ENCODE measurements at places on chromosomes 12 and 14.

DNA sequence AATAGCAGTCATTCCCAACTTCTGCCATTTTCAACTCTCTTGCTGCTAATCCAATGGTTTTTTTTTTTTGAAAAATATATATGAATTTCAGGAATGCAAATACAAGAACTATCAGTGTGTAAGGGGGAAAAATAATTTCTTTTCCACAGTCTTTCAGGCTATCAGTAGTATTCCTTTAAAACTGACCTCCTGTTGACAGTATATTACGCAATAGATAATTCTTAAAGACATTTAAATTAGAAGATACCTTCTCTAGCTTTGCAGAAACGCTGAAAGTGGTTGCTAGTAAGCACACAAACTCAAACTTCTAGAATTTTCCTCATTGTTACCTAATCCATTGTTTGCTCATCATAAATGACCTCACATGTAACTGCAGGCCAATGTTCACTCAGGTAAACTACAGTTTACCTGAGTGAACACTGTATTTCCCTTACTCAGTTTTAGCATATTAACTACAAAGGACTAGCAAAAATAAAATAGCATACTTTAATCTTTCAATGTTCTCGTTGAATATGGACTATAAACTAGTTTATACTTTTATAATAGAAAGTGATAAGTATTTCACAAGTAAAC, at the start of gene C12orf50:
Gene C12orf50 (minus strand): TSS at position 309 of the 573 bp plus-strand sequence. CDS start 2,439 bp downstream, outside the sequence.
- DNase-seq: no peak

DNA sequence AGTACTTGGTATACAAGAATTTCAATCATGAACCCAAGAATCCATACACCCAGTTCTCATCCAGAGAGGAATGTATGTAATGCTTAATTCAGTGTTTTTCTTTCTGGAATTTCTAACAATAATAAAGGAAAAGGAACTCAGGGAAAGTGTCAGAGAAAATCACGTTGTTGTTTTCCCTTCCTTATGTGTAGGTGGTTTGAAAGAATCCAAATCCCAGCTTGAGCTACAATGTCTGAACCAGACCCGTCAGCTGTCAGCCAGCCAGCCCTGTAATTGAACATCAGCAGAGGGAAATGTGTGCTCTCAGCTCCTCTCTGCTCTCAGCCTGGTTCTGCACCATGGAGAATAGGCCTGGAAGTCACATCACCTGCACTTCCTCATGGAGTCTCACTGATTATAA, 126.5 kb downstream of the TMEM30B start:
- no peak for DNase-seq

GRCh38 chr14:54577494-54577893, 10.6 kb downstream of the SAMD4A start:
- DNase-seq: no peak

- no peak for DNase-seq
Observed at GRCh38 chr12:71585218-71585617, 78.4 kb downstream of the ZFC3H1 start.

GRCh38 chr12:124545508-124546418, 21.6 kb downstream of the NCOR2 start:
- DNase-seq: no peak

- no peak for DNase-seq
Observed at GRCh38 chr12:124509676-124510300, 57.6 kb downstream of the NCOR2 start.

- no peak for DNase-seq
Observed at GRCh38 chr12:94286583-94287244, 138.3 kb downstream of the PLXNC1 start.

- DNase-seq: no peak
Observed at GRCh38 chr14:52563120-52563519, 10.5 kb downstream of the GPR137C start.

GRCh38 chr12:68557011-68557730, 53.5 kb upstream of the RAP1B start:
- DNase-seq: no peak

- DNase-seq: no peak
Observed at GRCh38 chr14:68644101-68644500, 148.8 kb downstream of the ZFP36L1 start.

DNA sequence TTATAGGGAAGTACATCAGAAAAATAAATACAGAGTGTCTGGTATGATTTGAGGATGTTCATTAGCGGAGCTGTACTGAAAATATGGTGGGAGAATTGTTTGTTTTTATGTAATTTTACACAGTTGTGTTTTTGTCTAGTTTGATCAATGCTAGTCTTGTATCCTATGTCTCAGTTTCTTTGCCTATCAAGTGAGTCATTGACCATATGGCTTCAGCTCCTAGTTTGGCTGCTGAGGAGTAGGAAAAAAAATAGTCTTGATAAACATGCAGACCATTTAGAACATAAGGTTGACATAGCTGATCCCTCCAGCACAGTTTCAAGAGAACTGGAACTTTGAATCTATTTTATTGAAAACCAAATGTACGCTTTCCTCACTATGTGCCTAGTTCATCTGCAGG, 1292.1 kb upstream of the FLRT2 start:
- peak; percentile 93 for DNase-seq

DNA sequence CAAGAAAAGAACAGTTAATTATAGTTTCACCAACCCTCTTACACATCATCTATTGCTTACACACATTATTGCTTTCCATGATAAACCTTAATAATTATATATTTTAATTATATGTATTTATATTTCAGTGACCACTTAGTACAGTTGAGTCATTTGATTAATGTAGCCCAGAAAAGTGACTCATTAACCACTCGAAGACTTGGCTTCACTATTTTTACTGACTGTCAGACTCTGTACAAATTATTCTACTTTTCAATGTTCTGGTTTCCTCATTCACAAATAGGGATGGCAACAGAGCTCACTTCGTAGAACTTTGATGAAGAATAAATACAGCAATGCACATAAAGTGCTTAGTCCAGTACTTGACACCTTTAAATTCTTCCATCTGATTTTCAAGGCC, 98.3 kb downstream of the CFAP54 start:
- DNase-seq: no peak

DNA sequence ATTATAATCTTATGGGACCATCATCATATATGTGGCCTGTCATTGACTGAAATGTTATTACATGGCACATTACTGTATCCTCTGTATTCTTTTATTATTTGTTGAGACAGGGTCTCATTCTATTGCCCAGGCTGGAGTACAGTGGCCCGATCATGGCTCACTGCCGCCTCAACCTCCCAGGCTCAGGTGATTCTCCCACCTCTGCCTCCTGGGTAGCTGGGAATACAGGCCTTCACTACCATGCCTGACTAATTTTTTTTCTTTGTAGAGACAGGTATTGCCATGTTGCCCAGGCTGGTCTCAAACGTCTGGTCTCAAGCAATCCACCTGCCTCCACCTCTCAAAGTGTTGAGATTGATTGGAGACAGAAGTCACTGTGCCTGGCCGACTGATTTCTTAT, 153.2 kb downstream of the RASSF9 start:
- DNase-seq: no peak

DNA sequence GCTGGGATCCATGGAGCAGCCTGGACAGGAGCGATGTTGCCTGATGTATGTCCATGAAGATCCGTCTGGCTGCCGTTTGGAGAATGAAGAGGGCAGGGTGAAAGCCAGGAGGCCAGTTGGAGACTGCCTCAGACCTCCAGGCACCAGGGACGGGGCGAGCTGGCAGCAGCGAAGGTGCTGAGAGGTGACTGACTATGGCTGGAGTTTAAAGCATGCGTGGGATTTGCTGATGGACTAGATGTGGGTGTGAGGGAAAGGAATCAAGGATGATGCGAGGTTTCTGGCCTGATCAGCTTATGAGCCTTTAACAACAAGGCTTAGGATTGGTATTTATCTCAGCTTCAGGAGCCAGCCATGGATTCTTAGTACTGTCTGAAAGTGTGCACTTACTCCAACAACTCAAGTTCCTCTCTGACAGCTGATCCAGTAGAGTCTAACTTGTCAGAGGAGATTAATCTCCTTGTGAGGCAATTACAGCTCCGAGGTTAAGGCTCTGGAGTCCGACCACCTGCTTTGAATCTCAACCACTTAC, 49.4 kb downstream of the DYNC1H1 start:
- DNase-seq: no peak

GRCh38 chr14:58832095-58832521, 194.3 kb downstream of the DACT1 start:
- DNase-seq: no peak

- no peak for DNase-seq
Observed at GRCh38 chr14:100076606-100077005, 11.4 kb downstream of the EVL start.

DNA sequence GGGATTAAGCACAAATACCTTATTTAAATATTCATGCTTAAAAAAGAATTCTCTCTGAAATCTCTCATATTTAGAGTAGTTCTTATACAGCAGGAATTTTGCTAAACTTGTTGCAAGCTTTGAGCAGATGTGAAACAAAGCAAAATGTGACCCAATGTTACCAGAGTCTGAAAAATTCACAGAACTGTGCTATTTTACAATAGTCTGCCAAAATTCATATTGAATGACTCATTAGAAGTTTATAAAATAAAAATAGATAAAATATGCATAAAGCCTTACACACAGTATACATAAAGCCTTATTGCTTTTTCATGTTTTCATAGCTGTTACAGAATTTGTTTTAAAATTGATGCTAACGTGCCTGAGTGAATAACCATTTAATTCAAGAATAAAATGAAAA, 17.8 kb upstream of the RHOJ start:
- DNase-seq: no peak

GRCh38 chr12:126998031-126998430, 1268.9 kb upstream of the TMEM132C start:
- no peak for DNase-seq

- DNase-seq: no peak
Observed at GRCh38 chr14:36454599-36455240, 65.3 kb downstream of the NKX2-1 start.

- DNase-seq: no peak
Observed at GRCh38 chr12:66335746-66336145, 33.5 kb downstream of the HELB start.

DNA sequence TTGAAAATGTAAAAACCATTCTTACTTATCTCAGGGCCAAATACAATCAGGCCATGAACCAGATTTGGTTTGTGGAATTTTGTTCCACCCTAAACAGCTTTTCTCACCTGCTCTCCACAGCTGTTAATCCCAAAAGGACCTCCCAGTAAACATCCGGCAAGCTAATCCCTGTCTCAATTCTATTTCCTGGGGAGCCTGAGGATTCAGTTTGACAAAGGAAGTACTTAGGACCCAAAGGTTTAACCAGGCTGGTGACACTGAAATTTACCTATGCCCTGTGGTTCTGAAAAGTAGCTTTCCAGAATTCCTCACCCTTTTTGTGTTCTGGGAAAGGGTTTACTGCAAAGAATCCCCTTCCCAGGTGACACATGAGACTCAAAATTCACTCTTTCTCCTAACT, 15.0 kb downstream of the CAPZA3 start:
- no peak for DNase-seq

DNA sequence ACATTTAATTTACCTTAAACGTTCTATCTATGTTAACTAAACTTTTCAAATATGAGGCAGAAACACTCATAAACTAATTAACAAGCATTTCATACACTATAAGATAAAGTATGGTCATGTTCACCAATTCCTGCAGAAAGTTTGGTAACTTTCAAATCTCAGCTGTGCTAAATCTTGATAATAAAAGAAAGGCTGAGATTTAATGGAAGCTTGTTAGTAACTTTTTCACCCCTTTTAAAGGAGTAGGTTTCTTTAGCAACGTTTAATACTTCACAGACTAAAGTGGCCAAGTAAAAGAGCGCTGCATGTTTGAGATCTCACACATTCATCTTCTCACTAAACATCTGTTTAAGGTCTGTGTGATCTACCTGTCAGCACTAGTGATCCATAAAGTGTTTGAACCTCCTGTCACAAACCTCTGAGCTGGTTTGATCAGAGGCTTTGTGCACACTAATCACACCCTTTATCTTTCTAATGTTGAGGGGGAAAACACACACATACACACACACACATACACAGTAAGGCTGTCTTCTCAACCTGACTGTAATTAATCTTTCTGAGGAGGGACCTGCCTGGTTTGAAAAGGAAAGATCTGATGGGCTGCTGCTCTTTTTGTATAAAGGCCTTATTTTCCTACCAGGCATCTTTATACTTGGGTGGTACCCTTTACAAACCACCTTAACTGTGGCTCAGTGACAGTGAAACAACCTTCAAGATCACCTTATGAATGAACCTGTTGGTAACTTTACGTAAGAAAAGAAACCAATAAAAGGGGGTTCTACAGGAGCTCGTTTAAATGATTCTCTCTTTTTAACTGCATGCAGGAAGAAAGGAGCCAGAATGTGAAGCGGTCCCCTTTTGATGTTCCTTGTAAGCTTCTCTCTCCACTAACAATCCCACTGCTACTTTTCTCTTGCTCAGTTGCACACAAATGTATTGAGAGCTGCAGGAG, 244.2 kb downstream of the SOX5 start:
- DNase-seq: no peak

DNA sequence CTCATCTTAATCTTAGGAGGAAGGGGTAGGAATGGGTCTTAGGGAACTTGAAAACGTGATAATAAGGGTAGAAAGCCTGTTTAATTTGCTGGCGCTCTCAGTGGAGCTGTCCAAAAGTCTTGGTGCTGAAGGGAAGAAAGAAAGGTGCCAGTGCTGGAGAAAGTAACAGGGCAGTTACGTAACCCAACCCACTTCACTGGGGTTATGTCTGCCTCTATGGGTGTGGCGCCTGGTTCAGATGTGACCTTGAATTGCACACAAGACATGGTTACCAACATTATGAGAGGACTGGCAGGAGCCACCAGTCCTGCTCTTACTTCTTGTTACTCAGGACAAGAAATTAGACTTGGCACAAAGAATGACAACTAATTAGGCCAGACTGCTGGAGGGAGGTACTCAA, 18.6 kb upstream of the GPATCH2L start:
- peak; percentile 17 for DNase-seq

- DNase-seq: no peak
Observed at GRCh38 chr12:6635375-6635855, 344 bp downstream of the LPAR5 start.

- no peak for DNase-seq
Observed at GRCh38 chr12:68391937-68392336, 59.8 kb upstream of the MDM1 start.

- DNase-seq: no peak
Observed at GRCh38 chr12:1204581-1205121, 213.6 kb downstream of the ERC1 start.

DNA sequence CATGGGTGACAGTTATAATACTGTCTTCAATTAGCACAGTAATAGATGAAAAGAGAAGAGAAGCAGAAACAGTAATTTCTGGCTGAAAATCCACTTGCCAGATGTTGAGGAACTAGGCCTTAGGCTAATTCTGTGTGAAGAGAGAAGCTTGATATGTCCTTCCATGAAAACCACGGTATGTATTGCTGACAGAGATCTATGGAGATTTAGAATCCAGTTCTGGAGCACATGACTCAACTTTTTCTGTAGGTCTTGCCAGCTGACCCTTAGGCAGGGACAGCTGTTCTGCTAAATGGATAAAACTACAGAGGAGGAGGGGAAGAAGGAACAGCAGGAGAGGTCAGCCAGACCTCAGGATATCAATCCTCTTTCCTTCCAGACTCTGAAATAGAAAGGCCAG, 211.5 kb downstream of the PRKD1 start:
- peak; percentile 98 for DNase-seq

DNA sequence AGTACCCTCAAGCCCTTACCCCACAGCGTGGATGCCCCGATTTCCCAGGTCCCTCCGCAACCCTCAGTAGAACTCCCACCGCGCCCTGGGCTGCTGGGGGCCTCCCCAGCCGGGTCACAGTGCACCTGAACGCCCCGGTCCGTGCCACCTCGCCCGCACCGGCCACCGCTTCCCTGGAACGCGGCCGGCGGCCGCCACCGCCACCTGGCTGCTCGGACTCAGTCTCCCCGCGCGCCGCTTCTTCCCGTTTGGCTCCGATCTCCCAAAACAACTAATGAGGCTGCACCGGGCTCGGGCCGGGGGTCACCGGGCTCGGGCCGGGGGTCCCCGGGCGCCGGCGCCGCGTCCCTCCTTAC, 1.0 kb downstream of the ITPK1 start:
- no peak for DNase-seq

Measured in foreskin melanocyte (primary cell).